NCI-H524 (cell line): ENCODE measurements at places on chromosomes 5 and 9.

DNA sequence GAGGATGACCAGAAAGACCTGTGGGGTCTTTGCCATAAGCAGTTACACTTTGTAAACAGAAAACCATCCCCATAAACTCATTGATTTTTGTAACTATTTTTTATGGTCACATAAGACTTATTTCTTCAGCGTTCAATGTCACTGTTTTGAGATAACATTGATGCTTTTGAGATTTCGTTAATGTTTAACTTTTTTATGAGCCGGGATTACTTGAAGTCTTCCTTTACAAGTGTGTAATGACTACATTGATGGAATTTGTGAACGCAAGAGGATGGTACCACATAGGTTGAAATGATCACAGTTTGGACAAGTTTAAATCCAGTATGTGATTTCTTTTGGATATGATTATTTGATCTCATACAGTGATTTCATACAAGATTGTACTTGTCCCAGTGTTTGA is 1.8 kb downstream of the SLC12A2 start:
- DNase-seq: no peak

- DNase-seq: peak; percentile 27
Observed at GRCh38 chr9:2727966-2728613, 10.8 kb downstream of the KCNV2 start.

DNA sequence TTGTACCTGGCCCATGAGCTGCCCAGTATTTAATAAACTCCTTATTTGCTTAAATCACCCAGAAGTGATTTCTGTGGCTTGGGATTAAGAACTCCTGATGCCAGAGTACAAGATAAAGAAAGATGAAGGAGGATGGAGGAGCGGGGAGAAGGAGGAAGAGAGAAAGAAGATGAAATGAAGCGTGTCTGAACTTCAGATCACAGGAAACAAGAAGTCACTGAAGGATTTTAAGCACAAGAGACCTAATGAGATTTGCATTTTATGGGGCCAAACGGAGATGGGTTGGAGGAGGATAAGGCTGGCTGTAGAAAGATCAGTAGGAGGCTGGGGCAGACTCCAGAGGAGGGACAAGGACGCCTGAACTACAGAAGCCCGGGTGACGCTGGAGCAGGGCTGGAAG is 3.1 kb downstream of the EIF4E1B start:
- DNase-seq: no peak

- DNase-seq: no peak
Observed at GRCh38 chr5:76583163-76584047, 39.8 kb downstream of the F2RL2 start.

GRCh38 chr9:137723783-137724445 is 105.1 kb downstream of the EHMT1 start:
- DNase-seq: no peak

DNA sequence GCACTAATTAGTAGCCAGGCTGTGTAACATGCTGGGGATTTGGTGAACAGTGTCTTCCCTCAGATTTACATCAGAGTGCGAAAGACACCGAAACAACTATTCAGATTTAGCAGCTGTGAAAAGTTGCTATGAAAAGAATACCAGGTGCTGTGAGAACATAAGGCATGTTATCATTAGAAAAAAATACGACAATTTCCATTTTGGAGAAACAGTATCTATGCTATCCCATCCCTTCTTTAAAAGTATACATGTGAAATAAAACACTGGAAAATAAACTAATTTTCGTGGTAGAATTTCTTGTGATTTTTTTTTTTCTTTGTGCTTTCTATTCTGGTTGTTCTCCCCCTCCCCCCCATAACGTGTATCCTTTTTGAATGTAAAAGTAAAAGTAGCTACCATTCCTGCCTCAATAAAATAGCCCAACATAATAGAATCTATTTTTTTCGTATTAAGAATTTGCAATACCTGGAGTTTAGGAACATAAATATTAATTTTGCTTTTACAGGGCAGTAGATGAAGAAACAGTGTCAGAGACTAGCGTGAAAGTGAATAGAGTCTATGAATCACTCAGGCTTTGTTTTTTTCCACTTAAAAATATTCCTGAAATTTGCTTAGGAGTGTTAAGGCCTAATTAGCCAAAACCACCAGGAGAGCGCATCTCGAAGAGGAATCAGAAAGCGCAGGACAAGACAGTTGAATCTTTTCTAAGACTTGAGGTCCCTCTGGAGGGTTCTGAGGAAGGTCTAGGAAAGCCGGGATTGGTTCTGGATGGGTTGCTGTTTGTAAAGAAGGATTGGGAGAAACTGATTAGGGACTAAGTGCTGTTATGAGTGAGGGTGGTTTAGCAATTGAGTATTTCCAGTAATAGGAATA is 813 bp upstream of the SLU7 start:
- no peak for DNase-seq

- peak; percentile 45 for DNase-seq
Observed at GRCh38 chr5:93583768-93584595, 960 bp downstream of the NR2F1 start.

DNA sequence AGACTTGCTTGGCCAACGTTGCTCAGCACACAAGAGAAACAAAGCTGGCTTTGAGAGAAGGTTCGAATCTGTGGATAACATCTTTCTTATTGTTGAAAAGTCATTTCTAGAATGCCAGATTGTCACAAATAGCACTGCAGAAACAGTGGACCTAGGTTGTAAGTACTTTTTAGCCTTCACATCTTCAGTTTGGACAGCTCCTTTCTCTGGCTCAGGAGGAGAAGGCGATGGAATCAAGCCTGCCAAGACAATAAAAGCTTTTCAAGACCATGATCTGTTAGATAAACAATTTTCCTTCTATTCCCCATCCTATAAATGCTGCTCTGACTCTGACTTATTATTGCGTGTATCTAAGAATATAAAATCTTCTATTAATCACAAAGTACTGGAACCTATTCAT is 615.2 kb upstream of the SEMA6A start:
- DNase-seq: no peak

GRCh38 chr5:30030101-30030500 is 1163.4 kb upstream of the CDH6 start:
- DNase-seq: no peak

- DNase-seq: no peak
Observed at GRCh38 chr5:41338136-41338675, 124.9 kb upstream of the C6 start.

- peak; percentile 9 for DNase-seq
Observed at GRCh38 chr5:167348980-167349379, 942.5 kb upstream of the WWC1 start.

DNA sequence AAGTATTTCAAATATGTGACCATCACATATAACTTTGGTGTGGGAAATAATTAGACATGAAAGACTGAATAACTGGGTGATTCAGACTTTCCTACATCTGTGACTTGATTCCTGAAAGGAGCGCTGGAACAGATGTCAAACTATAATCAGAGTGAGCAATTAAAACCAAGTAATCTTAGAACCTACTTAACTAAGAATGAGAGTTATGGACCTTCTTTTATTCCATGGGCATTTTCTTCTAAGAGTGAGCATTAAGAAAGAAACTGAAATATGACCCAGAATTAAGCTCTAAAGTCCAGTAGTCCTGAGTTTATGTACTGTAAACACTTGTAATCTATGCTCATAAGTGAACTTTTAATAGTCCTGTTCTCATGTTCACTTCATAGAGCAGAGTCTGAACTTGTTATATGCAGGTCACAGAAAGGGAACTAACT is 68.4 kb downstream of the PAM start:
- DNase-seq: peak; percentile 60

- no peak for DNase-seq
Observed at GRCh38 chr5:6850106-6850432, 136.8 kb downstream of the TENT4A start.

GRCh38 chr5:166881802-166882201 is 1409.6 kb upstream of the WWC1 start:
- DNase-seq: no peak

- DNase-seq: no peak
Observed at GRCh38 chr5:151005950-151006576, 14.3 kb upstream of the GPX3 start.

GRCh38 chr5:54521856-54522479 is 4.4 kb downstream of the SNX18 start:
- no peak for DNase-seq
